ENCODE measurements at places on chromosomes 12 and 14.

- DNase-seq = peak; percentile 70
Observed at GRCh38 chr12:124685689-124686369, 118.4 kb upstream of the NCOR2 start.

DNA sequence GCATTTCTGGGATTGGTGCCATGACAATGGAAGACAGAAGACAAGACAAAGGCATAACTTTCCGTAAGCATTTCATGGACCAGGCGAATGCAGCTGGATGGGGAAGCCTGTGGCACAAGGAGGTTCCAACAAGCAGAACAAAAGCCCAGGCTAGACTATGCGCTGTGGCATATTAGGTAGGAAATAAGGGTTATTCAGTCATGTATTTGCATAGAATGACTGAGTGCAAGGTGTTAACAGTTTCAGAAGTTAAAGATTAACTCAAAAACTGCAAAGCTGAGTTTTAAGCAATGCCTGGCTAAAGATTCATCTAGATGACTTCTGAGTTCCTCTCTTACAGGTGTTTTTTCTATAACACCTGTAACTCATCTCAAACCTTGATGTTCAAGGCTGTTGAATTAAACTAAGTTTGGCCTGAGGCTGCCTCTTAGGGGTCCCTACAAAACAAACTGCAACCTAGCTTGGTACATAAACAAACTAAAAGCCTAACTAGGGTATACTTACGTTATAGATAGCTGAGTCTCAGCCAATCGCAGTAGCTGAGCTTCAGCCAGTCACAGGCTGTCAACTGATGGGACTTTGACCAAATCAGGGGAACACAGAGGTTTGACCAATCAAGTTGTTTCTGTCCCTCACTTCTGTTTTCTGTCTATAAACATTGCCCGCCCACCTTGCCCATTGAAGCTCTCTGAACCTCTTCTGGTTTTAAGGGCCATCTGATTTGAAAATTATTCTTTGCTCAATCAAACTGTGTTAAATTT lies 52.2 kb upstream of the PLBD1 start:
- no peak for DNase-seq

DNA sequence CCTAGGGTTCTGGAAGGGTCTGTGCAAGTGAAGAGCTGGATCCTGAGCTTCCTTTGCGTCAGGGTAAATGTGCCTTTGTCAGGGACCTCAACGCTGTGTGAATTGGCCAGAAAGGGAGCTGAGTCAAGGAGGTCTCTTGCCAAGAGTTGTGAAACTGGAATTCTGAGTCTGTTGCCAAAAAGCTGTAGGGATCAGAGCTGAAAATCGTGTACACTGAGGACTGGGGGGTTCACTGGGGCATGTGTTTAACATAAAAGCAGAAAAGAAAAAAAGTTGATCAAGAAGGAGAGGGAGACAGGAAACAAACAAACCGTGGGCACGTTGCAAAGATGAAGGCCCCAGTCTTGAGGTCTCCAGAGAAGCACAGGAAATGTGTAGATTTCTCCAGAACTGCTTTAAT lies 1081.5 kb downstream of the VRK1 start:
- peak; percentile 86 for DNase-seq

- no peak for DNase-seq
Observed at GRCh38 chr14:95267306-95267705, 52.4 kb downstream of the CLMN start.

GRCh38 chr12:47102406-47102805 lies 22.6 kb upstream of the AMIGO2 start:
- DNase-seq = no peak

DNA sequence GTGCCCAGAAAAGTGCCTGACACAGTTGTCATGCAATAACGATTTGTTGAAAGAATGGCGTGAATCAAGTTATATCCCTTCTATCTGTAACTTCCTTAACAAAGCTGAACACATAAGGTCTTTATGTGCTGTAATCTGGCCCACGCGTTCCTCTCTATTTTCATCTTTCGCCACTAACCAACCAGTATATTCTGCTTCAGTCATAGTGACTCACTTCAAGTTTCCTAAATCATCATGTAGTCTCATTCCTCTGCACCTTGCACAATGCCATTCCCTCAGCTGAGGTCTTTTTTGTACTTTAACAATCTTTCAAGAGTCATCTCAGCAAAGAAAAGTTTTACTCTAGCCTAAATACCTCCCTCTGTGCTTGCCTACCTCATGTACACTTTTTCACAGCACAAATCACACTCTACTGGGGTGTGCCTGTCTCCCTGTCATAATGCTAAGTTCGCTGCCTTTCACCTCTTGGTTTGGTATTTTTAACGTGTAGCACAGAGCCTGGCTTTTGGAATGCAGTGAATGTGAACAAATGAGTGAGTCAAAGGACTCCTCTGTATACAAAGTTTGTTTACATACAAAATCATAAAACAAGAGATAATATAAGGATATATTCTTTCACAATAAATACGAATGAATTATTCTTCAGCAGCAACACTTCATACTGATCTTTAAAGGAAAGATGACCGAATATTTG lies 2.9 kb upstream of the CMAS start:
- no peak for DNase-seq

GRCh38 chr12:38713294-38713693 lies 192.1 kb downstream of the CPNE8 start:
- DNase-seq = no peak

DNA sequence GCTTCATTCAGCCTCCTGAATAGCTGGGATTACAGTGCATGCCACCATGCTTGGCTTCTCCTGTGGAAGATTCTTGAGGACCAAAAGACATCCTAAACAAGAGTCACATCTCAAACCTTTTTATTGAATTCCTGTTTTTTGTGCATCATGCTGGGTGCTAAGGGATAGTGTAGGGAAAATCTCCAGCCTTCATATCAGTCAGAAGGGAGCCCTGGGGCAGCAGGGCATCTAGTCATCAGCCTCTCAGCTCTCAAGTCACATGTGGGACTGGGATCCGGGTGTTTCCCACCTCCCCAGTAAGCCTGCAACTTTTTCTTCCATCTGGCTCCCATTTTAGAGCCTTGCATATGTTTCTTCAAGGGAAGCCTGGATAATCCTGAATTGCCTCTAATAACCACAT lies 25.1 kb upstream of the OASL start:
- DNase-seq = no peak

- no peak for DNase-seq
Observed at GRCh38 chr14:55116246-55117030, 12.6 kb upstream of the LGALS3 start.

DNA sequence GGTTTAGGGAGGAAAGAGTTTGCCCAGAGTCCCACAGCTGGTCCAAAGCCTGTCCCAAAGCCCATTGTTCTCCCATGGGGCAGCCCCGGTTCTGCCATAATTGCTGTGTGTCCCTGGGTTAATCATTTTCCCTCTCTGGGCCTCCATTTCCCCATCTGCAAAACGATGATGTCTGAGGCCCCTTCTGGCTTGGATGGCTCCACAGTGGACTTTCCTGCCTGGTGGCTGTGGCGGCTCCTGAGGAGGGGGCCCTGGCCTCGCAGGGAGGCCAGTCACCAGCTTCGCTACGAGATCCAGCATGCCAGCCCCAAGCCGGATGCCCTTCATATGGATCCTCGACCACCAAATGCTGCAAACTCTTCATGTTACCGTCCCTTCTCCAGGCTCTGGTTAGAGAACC lies 37.5 kb upstream of the PPP1R13B start:
- DNase-seq = no peak

GRCh38 chr12:27449026-27449425 lies 2.5 kb downstream of the SMCO2 start:
- no peak for DNase-seq

Measured in muscle of leg (tissue), 16 donors.